ENCODE measurements at places on chromosomes 2 and 18.

GRCh38 chr2:240259201-240259923, 118.9 kb upstream of the OTOS start:
- no peak for DNase-seq

- DNase-seq: no peak
These were observed 361.3 kb downstream of the SS18 start for GRCh38 chr18:25729072-25729471.

- DNase-seq: no peak
These were observed 138.7 kb upstream of the RBMS1 start for GRCh38 chr2:160632084-160632975.

DNA sequence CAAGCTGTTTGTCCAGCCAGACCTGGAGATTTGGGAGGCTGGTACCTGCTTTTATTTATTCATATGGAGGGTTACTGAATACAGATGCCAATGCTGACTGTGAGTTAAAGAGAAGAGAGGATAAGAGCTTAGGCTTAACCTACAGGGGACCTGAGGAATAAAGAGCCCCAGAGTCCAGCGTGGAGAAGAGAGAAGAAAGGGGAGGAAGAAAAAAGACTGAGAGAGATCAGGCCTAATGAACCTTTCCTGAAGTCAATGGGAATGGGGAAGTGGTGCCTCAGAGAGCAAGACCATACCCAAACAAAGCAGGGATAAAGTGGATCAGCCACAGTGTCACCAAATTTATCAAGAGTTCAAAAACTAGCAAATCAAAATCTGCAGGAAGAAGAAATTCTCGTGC, 348.6 kb upstream of the KCNH7 start:
- no peak for DNase-seq
